ENCODE measurements at places on chromosomes 2 and 18.

DNA sequence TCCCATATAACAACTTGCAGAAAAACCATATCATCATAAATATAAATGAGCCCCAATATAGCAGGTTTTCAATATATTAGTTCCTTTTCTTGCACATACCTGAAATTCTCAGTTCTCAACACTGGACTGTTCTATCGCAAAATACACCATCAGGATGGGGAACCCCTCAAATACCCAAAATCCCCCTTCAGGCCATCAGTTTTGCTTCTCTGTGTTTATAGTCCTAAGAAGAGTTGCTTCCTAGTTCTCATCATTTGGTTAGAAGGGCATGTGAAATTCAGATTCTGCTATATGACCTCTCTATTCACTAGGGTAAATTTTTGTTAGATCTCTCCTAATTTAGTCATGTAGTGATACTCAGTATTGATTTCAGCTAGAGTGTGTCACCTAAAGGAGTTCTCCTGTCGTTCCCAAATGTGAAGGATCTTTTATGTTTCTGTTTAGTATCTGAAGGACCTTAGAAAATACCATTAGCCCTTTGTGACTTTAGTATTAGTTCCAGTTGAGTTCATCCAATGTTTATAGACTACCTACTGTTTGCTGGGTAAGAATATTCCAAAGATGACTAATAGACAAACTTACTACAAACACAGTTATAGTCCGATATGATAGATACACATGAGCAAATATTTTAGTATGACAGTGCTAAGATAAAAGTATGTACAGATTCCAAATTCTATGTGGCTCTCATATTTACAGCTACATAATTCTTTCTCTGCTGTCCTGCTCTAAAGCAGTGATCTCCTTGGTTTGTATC, 115.8 kb downstream of the TTC27 start:
- no peak for DNase-seq

- DNase-seq = no peak
Observed at GRCh38 chr2:198232281-198232680, 427.9 kb downstream of the PLCL1 start.

GRCh38 chr18:44232500-44232899, 448.2 kb upstream of the SETBP1 start:
- DNase-seq = no peak

- DNase-seq = no peak
Observed at GRCh38 chr2:196598412-196598811, 41.1 kb upstream of the CCDC150 start.

DNA sequence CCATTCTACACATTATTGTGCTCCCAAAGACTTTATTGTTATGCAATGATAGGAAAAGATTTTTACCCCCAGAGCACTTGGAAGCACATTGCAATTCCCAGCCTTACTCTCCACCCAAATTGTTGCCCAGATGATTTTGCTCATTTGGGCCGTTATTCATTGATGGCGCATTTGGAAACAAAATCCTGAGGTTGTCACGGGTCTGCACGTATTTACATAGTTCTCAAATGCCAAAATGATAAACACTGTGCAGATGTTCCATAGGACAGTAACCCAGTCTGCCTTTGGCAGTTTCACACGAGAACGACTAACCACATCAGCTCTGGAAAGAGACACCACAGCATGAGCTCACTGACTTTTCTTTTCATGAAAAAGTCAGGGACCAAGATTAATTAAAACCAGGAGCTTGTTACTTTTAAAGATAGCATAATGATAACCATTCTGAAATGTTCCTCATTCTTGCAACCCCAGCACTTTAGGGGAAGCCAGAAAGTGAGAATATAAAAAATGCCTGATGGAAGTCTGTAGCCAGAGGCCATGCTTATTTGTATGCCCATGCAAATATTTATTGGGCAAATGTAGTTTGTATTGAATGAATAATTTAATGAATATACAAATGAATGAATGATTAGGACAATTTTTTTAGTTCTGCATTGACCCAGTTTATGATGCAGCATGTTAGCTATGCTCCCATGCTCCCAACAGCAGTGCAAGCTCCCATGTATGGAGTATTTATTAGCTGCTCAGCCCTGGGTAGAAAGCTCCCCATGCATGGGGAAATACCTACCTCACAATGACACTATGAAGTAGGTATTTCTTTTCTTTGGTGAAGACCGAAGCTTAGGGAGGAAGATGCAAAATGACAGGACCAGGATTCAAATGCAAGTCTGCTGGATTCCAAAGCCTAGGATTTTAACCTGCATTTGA, 84.6 kb downstream of the MAIP1 start:
- no peak for DNase-seq

GRCh38 chr2:19691892-19692291, 209.9 kb downstream of the TTC32 start:
- no peak for DNase-seq

DNA sequence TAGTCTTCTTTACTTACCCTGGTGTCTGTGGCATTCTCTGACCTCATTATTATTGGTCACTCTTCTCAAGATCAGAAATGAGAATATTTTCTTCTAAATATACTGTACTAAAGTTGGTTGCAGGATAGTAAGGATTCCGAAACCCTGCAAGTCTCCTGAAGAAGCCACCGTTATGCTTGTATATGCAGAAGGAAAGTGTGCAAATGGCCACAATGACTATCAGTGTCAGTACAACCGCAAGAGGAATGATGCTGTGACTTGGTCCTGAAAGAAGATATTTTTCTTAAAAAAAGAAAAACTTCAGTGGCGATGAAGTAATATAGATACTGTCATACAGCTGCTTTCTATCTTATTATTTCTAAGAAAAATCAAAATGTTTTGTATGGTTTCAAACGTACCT, 120.7 kb downstream of the PLA2R1 start:
- no peak for DNase-seq

DNA sequence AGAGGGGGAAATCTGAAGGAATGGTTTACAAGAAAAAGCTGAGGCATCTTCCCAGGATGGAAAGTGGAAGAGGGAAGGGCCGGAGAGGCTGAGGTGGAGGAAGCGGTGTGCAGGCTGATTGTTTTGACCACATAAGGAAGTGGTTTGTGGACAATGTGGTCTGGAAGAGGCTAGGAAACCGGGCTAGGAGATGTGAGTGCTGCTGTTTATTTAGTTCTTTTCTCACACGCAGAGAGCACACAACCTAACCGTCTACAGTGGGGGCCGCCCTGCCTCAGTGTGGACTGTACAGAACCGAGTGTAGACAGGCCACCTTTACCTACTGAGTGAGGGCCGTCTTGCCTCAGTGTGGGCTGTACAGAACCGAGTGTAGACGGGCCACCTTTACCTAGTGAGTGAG, 251.7 kb upstream of the PXDN start:
- no peak for DNase-seq

GRCh38 chr18:62979176-62979575, 263.8 kb downstream of the PHLPP1 start:
- DNase-seq = no peak

GRCh38 chr2:24330161-24330560, 30.2 kb downstream of the ITSN2 start:
- DNase-seq = no peak

GRCh38 chr18:76819411-76820136, 2.8 kb upstream of the ZNF236 start:
- DNase-seq = no peak

GRCh38 chr2:235468978-235469655, 24.7 kb upstream of the AGAP1 start:
- no peak for DNase-seq

- DNase-seq = no peak
Observed at GRCh38 chr2:121055088-121055487, 229.9 kb downstream of the TFCP2L1 start.

DNA sequence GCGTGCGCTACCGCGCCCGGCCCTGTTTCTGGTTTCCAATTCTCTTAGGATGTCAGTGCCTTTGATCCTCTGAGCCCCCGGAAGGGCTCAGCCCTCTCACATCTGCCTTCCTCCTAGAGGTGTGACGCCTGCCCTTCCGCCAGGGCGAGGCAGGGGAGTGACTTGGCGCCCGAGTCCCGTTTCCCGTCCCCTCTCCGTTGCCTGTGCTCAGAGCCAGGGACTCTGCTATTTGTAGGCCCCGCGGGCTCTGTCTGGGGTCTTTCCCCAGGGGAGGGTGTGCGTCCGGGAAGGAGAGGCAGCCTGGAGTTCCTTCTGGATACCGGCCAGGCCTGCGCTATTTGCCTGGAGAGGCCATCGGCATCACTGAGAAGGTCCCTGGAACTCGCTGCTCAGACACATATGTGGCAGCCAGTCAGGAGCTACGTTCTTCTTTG, 103.7 kb upstream of the TAF1B start:
- DNase-seq = peak; percentile 41

DNA sequence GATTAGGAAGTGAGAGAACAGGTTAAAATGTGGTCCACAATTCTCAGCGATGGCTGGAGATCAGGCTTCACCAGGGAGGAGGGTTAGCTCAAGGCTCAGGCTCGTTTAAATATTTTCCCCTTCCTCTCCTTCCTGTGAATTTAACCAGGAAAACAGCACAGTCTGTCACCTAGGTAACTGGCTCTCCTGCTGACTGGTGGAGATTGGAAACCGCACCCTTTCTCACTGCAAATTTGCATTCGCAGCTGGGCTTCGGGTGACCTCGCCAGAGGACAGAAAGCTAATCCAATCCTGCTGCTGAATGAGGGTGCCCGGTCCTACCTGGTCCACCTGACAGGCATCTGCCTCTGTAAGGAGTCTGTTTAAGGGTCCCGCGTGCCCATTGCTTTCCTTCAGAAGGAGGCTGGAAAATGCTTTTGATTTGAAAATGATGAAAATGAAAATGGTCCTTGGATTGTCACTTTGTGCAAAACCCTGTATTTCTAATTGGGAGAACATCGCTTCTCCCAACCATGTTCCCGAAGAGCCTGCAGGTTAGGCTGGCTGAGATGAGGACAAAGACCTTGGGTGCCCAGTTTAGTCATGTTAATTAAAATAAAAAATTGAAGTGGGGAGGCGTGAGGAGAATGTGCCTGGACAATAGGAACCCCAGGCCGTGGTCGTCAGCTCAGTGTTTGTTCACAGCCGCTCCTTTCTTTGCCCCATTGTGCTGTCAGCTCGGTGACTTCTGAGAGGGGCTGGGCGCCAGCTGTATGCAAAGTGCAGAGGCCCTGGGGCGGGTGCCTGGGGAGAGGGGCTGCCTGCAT, 43.4 kb upstream of the MTCL1 start:
- DNase-seq = no peak

DNA sequence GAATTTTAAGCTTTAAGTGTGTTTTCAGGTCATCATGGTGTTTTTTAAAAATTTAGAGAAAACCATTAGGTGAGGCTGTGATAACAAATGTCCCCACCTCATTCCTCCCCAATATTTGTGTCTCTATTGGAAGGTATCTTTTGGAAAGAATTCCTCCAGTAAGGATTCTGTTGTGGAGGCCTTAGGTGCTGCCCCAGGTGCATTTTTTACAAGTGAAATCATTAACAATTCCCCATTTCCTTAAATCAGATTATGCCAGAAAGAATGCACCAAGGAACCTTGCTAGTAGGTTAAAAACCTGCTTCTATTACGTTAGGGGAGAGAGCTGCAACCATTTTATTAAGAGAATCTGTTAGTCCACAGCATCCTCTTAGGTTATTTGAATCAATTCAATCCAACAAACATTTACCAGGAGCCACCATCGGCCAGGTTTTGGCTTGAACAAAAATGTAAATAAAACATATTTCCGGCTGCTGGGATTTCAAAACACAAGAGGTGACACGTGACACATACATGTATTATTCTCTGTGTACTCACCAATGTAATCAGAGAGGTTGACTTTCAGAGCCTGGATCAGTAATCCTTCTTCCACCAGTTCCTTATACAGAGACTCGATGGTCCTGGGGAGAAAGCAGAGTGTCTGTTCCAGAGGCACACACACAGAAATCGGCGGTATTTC, 112.5 kb upstream of the ASB18 start:
- DNase-seq = no peak

DNA sequence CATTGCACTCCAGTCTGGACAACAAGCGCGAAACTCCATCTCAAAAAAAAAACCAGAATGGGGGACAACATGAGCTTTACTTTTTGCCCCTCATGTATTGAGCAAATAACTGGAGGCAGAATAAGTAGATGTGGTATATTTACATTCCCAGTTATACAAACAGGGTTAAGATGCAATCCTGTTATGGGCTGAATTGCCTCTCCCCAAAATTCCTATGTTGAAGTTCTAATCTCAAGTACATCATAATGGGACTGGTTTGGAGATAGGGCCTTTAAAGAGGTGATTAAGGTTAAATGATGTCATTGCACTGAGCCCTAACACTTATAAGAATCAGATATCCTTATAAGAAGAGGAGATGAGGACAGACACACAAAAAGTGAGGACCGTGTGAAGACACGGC, 319.8 kb upstream of the KLHL29 start:
- DNase-seq = no peak

GRCh38 chr2:149330127-149331022, at the start of gene LYPD6:
Gene LYPD6 (plus strand): TSS chr2:149330587. CDS start chr2:149437709, 107,122 bp downstream.
- DNase-seq = peak; percentile 61

Measured in germinal center (tissue), 1 donor.